ENCODE measurements at places on chromosomes 4 and X.

- DNase-seq: no peak
These were observed 69.5 kb downstream of the APBB2 start for GRCh38 chr4:41144812-41145211.

GRCh38 chrX:69082055-69082752, 83.0 kb downstream of the PJA1 start:
- no peak for DNase-seq

DNA sequence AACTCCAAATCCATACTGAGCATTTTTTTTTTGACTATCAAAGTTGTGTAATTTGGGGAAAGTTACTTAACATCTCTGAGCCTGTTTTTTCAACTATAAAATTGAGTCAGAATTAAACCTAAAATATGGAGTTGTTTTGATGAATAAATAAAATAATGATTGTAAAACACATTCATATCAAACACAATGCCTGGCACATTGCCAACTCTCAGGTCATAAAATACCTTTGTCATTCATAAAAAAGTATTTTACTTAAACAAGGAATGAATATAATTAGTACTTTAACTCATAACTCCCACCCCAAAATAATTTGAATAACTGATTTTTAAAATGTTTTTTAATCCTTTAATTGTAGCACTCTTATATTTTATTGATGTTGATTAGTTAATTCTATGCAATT, 3.8 kb upstream of the GPR174 start:
- DNase-seq: no peak

DNA sequence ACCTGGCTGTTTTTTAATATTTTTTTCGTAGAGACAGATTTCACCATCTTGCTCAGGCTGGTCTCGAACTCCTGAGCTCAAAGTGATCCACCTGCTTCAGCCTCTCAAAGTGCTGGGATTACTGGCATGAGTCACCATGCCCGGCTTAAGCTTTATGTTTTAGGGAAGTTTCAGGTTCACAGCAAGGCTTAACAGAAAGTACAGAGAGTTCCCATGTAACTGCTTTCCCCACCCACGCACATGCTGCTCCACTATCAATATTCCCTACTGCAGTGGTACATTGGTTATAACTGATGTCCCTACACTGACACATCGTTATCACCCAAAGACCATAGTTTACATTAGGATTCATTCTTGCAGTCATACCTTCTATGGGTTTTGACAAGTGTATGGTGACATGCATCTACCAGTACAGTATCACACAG, 62.7 kb downstream of the PRPS1 start:
- DNase-seq: no peak

GRCh38 chr4:112508356-112508755, 7.6 kb downstream of the NEUROG2 start:
- no peak for DNase-seq

- DNase-seq: no peak
These were observed 17.4 kb downstream of the GALNT7 start for GRCh38 chr4:173185847-173186510.

DNA sequence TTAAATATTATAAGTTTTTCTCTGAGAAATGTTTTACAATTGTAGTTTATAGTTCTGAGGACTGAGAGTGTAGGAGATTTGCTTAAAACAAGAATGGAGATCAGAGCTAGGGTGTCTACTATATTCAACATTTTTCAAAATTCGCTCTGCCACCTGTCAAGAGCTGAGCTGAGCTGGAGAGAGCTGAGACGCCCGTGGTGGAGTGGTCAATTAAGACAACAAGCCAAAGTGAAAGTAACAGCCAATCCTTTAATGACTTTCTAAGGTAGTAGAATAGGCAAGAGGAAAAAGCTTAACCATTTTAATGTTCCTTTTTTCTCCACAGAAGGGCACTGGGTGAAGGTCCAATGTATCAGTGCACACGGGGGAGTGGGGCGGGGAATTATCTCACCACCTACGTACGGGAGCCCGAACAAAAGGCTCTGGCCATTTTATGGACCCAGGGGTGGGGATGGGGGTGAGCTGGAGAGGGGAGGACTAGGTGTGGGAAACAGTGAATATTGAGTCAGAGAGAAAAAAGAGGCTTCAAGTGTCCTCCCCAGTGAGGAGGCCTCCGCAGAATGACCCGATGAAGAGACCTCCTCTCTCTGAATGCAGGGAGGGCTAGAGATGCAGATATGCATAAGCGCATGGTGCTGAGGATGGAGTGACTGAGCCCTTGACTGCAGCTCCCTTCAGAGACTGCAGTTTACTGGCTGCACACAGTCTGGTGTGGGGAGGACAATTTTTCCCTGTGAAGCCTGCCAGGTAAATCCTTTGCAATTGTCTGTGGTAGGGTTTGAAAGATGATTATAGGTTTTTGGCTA, 60.8 kb downstream of the SPCS3 start:
- no peak for DNase-seq

GRCh38 chrX:153334654-153335295, 822 bp downstream of the ZNF275 start:
- DNase-seq: no peak

- DNase-seq: no peak
These were observed 4.2 kb upstream of the LEF1 start for GRCh38 chr4:108172753-108173598.

GRCh38 chrX:39854772-39855747, 242.7 kb downstream of the BCOR start:
- DNase-seq: no peak

GRCh38 chr4:22625311-22625710, 67.4 kb upstream of the GBA3 start:
- DNase-seq: peak; percentile 39

- DNase-seq: no peak
These were observed 143.3 kb downstream of the AWAT2 start for GRCh38 chrX:69906447-69906846.

DNA sequence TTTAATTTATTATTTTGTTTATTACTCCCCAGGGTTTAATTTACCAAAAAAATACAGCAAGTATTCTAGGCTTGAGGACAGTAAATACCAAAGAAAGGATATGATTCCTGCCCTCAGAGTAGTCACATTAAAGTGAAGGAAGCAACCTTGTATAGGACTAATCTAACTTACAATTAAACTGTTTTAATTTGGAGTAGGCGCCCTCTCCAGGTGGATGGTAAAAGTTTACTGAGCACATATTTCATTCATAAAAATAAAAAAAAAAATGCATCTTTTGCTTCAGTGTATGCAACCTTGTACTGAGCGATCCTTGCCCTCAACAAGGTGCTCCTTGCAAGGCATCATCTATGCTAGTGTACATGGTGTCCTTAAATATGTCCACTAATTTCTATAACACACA, 72.0 kb upstream of the MAGEB16 start:
- DNase-seq: no peak

- DNase-seq: no peak
These were observed 5.7 kb downstream of the CLDN22 start for GRCh38 chr4:183314336-183314735.

- DNase-seq: no peak
These were observed 119.5 kb upstream of the AFF2 start for GRCh38 chrX:148380650-148381561.

GRCh38 chr4:2483237-2483636, 14.3 kb downstream of the RNF4 start:
- no peak for DNase-seq

- no peak for DNase-seq
These were observed 52.6 kb upstream of the STX18 start for GRCh38 chr4:4594285-4594920.

GRCh38 chr4:100164808-100165760, 25.2 kb downstream of the DDIT4L start:
- no peak for DNase-seq

DNA sequence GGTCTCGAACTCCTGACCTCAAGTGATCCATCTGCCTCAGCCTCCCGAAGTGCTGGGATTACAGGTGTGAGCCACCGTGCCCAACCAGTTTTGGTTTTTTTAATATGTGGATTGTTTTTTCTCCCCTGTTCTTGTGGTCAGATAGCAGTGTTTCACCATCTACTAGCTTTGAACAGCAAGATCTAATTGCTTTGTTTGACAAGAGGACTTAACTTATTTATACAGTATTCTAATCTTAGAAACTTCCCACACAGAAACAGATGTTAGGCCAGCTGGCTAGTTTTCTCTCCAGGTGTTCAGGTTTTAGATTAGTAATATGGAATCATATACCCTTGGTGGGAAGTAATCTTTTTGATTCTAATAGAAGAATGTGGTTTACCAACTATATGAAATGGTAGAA, 12.9 kb downstream of the ING2 start:
- no peak for DNase-seq

DNA sequence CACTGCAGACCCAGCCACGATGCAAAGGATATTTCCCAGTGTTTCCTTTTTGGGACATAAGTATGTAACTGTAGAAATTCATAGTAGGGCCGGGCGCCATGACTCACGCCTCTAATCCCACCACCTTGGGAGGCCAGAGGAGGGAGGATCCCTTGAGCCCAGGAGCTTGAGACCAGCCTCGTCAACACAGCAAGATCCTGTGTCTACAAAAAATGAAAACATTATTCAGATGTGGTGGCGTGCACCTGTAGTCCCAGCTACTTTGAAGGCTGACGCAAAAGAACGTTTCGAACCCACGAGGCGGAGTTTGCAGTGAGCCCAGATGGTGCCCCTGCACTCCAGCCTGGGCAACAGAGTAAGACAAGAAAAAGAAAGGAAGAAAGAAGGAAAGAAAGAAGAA, 49.2 kb downstream of the CRLF2 start:
- no peak for DNase-seq

DNA sequence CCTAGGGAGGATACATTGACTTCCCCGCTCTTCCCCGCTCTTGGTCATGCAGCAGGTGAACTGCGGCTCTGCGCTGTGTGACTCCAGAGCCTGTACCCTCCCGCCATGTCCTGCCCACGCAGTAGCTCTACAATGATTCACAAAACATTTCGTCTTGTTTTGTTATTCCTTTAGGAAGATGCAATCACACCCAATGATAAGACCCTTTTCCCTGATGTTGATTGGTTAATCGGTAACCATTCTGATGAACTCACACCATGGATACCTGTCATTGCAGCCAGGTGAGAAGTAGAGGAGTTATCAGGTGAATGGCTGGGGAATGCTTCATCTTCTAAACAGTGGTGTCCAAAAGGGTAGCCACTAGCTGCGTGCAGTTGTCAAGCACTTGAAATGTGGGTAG, 23.2 kb downstream of the TRMT44 start:
- no peak for DNase-seq

DNA sequence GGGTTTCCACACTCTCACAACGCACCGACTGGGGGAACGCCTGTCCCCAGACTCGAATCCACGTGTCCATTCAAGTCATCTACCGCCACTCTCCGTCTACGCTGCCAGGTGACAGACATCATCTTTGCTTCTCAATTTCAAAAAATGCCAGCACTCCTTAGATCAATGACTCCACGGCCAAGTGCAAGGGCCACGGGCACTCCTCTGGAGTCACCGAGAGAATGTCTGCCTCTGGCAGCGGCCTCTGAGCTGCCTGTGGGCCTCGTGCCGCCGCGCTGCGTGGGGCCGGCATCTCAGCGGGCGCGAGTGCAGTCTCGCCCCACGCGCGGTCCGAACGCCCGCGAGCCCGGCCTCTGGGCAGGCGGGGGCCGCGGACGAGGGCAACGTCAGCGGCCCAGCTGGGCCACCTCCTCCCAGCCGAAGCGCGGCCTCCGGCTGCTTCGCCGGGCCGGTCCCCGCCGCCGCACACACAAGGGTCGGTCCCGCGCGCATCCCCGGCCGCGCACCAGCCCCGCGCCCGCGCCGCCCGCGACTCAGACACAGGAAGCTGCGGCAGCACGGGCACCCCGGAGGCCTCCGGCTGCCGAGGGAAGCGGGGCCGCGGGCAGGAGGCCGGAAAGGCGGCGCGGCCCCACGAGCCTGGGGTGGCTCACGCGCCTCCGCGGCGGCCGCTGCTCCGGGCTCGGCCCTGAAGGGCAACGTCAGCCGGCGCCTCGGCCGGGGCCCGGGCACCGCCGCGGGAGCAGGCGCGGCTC, 450 bp downstream of the ACSL1 start:
- no peak for DNase-seq

- no peak for DNase-seq
These were observed 341.0 kb downstream of the SLC7A11 start for GRCh38 chr4:137901114-137901513.

- no peak for DNase-seq
These were observed 65.0 kb downstream of the INPP4B start for GRCh38 chr4:142781114-142781513.

DNA sequence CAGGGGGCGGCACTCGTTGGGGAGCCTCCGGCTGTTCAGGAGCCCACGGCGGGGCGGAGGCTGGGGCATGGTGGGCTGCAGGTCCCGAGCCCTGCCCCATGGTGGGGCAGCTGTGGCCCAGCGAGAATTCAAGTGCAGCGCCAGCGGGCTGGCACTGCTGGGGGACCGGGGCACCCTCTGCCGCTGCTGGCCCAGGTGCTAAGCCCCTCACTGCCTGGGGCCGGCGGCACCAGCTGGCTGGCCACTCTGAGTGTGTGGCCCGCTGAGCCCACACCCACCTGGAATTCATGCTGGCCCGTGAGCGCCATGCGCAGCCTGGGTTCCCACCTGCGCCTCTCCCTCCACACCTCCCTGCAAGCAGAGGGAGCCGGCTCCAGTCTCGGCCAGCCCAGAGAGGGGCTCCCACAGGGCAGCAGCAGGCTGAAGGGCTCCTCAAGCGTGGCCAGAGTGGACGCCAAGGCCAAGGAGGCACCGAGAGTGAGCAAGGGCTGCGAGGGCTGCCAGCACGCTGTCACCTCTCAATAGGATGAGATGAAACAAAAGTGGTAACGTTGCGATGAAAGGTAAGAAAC, 464.9 kb downstream of the PCDH7 start:
- DNase-seq: no peak

DNA sequence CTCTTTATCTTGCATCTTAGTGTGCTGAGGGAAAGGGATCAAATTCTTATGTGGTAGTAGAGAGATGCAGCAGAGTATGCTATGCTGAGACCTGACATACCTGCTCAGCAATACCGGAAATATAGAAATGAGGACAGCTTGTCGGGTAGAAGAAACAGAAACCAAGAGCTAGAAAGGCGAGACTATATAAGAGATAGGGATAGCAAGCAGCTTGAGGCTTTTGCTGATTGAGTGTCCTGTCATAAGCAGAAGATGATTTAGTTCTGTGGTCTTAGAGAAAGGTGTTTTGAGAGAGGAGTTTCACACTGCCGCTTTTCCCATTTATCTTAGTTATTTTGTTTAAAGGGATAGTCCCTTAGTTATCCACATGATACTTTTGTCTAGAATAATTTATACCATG, 31.7 kb downstream of the USP9X start:
- DNase-seq: no peak

DNA sequence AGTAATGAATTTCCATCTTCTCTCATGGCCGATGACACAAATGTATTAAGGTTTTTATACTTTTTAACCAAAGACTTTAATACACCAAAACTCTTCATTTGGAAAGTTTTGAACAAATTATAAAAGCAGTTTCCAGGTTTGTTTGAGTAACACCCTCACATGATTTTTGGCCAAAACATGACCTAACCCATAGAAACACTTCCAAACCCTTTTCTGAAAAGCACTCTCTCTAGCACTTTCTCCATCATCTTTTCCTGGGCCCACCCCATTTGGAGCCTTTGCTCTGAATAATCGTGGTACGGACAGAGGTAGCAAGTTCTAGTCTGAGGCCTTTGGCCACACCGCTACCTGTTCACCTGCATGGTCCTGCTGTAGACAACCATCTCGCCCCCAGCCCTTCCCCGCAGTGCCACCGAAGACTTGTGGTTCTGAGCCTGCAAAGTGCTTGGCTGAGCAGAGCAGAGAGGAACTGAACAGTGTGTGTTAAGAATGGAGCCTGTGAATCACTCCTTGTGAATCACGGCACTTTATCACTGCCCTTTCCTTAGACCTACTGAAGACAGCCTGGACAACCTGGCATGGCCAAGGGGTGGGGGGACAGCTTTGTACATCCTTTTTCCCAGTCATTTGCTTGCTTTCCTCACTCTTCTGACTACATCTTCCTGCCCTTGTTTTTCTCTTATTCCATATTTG, 181.8 kb downstream of the PTTG2 start:
- DNase-seq: no peak

All from SW 1271 (cell line).